ENCODE measurements at places on chromosomes 1 and 21.
A peak's percentile ranks its signal among the peaks of the same experiment; 100 is the strongest.

GRCh38 chr1:22288593-22289241, 145.8 kb upstream of the WNT4 start:
- no peak for DNase-seq

DNA sequence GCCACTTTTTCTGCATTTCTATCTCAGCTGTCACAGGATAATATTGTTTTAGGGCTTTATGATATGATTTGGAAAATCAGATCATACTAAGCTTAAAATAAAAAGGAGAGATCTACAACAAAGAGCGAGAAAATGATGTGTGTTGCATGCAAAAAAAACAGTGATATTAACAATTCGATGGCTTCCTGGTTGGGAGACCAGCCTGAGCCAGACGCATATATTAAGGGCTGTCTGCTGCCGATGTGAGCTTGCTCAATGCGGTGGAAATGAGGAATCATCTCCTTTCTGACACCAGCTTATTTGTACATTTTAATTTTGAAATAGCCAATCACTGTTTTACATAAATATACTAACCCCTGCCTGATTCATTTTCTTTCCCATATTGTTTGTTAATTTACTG, 862.6 kb downstream of the USP25 start:
- peak; percentile 2 for DNase-seq

DNA sequence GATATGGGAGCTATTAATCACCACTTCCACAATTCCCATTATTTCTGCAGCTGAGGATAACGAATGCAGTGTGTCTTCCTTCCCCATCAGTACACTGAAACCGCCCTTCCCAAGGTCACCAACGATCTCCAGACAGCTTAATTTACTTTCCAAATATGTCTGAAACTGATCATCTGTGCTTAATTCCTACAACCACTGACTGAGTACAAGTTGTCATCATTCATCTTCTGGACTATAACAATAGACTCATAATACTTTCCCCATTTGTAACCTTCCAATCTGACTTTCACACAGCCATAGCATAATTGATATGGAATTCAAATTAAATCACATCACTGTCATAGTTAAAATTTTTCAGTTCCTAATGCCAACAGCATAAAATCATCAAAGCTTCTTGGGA, 17.4 kb downstream of the DNM3 start:
- no peak for DNase-seq

DNA sequence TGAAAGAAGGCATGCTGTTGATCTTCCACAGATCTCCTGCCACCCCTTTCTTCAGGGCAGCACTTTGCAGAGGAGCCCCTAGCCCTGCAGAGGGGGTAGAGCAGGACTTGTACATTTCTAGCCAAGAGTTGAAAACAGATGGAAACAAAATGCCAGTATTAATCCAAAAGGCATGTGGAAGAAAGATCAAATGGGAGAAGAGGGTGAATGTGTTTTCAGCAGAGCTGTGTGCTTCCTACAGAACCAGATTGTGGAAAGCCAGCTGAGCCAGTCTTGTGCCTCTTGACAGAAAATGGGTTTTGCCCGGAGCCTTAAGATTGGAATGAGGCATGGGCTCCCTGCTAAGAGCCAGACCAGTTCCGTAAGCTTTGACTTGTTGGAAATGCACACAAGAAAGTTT, 105.2 kb upstream of the TSPAN2 start:
- DNase-seq = no peak

DNA sequence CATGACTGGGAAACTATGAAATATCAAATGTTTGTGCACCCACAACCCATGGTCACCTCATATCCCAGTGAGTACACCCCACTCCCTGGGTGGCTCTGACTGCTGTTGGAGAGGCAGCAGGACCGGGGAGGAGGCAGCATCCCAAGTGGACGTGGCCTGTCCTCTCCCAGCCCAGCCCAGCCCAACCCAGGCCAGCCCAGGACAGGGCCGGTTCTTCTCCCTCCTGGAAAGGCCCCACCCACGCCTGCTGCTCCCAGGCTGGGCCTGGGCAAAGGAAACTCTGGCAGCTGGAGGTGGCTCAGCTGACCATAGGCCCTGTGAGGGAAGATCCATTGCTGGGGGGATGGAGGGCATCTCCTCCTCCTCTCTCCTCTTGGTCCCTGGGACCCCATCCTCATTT, 19.1 kb downstream of the MATN1 start:
- no peak for DNase-seq

- no peak for DNase-seq
These were observed 267.9 kb upstream of the DPYD start for GRCh38 chr1:98188774-98189173.

DNA sequence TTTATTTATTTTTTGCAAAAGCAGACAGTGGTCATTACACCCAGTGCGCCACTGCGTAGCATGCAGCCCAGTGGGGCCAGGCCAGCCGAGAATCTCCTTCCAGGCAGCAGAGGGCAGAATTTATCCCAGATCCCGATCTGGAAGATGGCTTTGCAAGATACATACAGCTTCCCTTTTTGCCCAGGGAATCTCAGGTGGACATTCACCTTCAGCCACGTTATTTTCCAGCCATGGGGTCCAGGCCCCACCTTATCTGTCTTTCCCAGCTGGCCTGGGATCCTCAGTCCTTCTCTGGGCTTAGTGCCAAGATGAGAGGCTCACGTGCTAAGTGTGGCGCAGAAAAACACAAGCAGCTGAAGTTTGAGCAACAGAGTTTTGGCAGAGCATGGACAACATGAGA, 123.6 kb downstream of the AJAP1 start:
- DNase-seq = no peak

DNA sequence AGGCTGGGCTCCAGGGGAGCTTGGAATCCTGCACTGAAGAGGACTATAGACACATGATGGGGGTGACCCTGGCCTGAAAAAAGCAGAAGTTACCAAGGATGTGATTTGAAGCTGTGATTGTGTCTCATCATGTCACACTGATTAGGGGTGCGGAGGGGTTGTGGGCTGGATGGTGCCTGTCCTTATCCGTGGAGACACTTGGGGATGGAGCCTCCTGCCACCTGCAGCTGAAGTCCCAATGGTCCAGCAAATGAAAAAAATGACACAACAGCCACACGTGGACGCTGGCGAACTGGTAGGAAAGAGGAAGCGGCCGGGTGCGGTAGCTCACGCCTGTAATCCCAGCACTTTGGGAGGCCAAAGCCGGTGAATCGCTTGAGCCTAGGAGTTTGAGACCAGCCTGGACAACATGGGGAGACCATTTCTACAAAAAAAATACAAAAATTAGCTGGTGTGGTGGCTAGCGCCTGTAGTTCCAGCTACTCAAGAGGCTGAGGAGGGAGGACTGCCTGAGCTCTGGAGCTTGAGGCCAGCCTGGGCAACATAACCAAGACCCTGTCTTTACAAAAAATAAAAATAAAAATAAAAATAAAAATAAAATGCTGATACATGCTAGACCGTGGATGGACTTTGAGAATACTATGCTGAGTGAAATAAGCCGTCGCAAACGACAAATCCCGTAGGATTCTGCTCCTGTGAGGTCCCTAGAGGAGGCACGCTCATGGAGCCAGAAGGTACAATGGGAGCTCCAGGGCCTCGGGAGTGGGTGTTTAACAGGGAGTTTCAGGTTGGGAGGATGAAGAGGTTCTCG, 838 bp upstream of the IBA57 start:
- peak; percentile 61 for DNase-seq

GRCh38 chr1:9889411-9889810, 20.7 kb downstream of the CTNNBIP1 start:
- no peak for DNase-seq

- peak; percentile 22 for DNase-seq
These were observed 16.9 kb upstream of the GNG12 start for GRCh38 chr1:67850151-67850551.

DNA sequence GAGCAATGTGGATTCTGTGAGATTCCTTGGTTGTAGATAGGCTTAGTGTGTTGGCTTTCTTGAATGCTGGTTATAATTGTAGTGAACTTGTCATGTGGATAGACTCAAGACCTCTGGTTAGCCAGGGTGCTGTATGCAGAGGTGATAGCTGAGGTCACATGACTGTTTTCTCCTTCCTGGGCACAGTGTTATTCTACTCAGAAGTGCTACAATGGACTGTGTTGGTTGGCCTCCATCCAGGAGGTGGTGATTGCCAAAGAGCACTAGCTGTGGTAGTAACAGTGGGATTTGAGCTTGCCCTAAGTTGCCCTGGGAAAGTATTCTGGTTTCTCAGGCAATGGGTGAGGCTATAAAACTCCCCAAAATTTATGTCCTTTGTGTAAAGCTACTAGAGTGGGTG, 71.6 kb downstream of the SH3BGR start:
- DNase-seq = no peak

GRCh38 chr21:38139380-38140168, 117.2 kb upstream of the KCNJ15 start:
- DNase-seq = no peak

GRCh38 chr1:50458507-50458906, 35.3 kb upstream of the DMRTA2 start:
- peak; percentile 45 for DNase-seq

- DNase-seq = no peak
These were observed 178.4 kb downstream of the GRIK3 start for GRCh38 chr1:36855699-36856494.

DNA sequence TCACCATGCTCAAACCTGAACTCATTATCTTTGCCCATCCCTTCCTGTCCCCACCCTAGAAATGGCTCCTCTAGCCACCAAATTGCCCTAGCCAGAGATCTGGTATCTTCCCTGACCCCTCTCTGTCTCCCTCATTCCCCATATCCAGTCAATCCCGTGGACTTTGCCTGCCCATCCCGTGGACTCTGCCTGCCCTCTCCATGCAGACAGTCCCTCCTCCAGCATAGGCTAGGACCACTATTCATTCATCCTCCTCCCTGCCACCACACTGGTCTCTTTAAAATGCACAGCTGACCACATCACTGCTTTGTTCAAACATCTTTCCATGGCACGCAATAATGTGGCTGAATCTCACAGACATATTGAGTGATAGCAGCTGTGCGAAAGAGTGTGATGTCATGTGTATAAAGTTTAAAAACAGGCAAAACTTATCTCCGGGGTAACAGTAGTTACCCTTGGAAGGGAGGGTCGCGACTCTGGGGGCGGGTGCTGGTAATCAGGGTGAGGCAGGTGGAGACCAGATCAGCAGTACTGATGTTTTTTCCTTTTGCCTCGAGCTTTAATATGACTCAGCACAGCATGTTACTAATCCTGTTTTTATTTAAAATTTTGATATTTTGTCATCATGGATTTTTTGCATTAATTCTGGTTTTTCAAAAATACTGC, 4.8 kb upstream of the SLC2A1 start:
- no peak for DNase-seq

DNA sequence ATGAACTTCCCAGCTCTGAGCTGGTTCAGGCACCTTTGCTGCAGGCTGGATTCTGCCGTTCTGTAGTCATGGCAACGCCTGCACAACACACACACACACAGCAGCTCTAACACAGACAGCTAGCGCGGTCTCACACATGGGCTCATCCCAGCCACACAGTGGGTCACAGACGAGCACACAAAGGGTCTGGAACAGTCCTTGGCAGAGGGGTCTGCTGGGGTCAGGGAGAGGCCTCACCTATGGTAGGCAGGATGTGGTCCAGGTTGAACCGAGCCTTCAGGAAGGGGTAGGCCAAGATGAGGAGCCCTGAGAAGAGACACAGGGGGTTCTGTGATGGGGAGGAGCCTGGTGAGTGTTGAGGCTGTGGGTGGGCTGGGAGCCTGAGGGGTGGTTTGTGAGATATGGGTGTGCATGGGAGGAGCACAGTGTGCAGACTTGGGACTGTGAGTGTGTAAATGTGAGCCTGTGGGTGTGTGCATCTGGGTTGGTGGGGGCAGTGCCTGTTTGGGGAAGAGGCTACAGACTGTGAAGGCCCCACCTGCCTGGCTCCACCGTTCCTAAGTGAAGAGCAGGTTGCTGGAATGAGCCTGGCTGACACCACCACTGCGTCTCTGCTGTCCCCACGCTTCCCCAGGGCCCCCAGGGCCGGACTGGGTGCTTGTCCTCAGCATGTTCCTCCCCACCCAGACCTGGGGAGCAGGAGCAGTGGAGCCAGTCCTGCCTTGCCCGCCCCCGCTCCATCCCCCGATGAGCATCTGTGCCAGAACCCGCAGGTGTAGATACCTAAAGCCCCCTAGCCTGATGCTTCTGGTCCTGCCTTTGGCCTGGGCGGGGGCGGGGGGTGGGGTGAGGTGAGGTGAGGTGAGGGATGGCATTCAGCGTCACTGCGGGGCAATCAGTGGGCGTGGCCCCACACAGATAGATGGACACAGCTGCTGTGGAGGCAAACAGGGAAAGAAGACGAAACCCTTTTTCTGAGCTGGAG, 1.5 kb downstream of the KNCN start:
- DNase-seq = no peak

GRCh38 chr1:171717062-171717718, 24.7 kb downstream of the VAMP4 start:
- no peak for DNase-seq

DNA sequence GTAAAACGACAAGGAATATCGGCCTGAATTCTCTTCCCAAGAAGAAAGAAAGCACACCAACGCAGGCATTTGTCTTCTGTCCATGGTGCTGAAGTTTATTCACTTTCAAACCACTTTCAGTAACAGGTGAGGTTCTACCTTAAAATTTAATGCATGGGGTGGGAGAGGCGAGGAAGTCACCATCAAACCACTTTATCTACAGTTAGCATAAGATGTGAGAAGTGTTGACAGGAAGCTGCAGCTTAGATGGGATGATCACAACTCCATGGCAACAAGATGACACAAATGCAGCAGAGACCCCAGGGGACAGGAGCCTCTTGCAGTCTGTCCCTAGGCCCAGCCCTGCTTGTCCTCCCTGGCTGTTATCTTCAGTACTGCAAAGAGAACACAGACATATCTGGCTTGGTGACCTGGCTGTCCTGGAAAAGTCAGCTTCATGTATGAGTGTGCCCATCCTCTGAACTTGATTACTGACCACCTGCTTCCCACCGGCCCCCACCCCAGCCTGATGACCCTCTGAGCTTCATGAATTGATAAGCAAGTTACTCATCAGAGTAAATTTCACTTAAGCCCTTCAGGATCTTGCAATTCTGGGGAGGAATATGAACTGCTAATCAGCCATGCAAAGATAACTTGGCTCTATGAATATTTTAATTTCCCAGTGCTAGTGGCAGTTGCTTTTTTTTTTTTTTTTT, 1.8 kb downstream of the NPPA start:
- no peak for DNase-seq

DNA sequence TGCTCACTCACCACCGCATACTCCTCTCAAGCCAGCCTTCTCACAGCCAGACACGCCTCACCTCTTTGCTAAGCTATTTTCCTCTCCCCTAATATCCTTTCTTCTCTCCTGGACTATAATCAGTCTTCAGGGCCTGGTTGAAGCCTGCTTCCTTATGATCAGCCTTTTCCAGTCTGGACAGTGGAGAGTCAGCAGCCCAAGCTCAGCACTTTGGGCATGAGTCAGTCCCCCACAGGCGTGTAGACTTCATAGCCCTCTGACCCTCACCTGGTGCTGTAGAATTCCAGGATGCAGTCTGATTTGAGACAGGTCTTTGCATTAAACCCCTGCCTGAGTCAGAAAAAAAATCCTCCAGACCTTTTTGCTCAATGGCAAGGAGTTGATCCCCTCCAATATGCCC, 2.5 kb downstream of the HPCAL4 start:
- DNase-seq = no peak

Data from inflammatory macrophage (primary cell).